Glomerular endothelial cell (primary cell): ENCODE measurements at places on chromosomes 4 and X.
A peak's percentile ranks its signal among the peaks of the same experiment; 100 is the strongest.

GRCh38 chrX:22952010-22952409 is 47.8 kb upstream of the DDX53 start:
- peak; percentile 22 for DNase-seq

DNA sequence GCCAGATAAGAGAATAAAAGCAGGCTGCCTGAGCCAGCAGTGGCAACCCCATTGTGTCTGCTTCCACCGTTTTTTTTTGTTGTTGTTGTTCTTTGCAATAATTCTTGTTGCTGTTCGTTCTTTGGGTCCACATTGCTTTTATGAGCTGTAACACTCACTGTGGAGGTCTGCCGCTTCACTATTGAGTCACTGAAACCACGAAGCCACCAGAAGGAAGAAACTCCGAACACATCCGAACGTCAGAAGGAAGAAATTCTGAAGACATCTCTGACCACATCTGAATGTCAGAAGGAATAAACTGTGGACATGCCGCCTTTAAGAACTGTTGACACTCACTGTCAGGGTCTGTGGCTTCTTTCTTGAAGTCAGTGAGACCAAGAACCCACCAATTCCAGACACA is 110.5 kb downstream of the PCDH18 start:
- DNase-seq, result no peak

DNA sequence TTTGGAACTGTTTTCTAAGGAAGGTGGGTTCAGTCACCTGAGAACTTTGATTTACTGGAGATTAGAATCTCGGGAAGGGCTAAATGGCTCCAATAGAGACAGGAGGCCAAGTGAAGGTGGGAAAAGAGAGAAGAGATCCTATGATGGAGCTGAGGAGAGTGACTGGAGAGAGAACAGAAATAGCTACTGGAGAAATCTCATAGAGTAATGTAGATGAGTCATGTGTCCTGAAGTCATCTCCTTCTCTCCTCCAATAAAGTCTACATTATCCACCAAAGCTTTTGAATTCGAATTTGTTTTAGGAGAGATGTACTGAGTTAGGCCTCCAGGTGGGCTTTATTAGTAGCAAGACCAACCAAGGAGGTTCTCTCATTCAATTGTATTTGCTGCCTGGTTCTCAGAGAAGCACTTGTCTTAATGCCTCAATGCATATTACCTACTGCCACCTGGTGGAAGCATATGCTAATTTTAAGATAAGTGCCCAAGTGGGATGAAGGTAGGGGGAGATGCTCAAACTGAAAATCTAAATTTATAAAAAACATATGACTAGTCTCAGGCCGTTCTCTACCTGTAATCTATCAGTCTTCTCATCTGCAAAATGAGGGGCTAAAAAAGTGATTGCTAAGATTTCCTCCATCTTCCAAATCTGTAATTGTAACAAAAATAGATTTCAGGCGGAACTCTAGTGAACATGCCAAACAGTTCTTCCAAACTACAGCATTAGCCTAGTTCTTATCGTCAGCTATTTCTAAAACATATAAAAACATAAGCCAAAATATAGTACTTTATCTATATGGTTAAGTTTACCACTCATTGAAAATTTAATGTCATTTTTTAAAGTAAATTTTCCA is 24.4 kb downstream of the TXK start:
- no peak for DNase-seq

DNA sequence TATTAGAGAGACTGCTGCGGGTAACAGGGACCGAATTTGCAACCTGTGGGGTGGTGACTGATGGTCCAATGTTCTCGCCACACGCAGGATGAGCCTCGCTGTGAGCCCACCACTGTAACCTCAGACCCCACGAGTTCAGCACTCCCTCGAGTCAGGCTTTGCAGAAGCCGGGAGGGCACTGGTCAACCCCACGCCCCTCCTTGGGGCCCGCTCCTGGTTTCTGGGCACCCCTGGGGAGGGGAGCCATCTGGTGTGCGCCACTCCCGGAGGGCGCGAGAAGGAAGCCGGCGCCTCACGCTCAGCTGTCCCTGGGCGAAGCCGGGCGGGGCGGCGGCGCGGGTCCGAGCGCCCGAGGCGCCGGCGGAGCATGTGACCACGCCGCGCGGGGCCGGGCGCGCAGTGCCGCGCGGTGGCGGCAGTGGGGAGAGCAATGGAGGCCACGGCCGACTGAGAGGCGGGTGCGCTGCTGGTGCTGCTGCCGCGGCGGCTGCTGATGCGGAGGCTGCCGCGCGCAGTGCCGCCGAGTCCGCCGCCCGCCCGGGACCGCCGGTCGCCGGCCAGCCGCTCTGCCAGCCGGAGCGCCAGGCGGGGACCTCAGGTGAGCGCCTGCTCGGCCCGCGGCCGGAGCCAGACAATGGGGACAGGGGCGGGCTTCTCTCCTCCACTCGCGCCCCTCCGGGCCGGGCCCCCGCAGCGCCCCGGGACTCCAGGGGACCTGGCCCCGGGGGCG is 100.1 kb downstream of the CEP135 start:
- DNase-seq, result no peak

- DNase-seq, result no peak
These were observed 117.1 kb upstream of the BMP3 start for GRCh38 chr4:80913381-80913780.

DNA sequence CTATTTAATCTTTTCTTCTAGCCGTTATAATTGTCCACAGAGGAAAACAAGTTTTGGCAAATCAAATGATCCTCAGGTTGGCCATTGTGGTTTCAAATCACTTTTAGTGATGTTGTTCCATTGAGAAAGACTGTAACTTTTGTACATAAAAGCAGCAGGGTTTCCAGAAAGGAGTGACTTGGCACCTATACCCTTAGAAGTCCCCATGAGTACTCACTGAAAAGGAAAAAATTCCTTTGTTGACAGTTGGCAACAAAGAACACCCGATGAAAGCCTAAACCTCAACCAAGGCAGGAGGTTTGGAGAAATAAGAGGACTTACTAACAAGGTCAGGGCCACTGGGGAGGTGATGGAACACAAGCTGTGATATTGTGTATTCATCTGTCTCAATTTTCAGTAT is 474.4 kb downstream of the RAPGEF2 start:
- DNase-seq, result no peak

DNA sequence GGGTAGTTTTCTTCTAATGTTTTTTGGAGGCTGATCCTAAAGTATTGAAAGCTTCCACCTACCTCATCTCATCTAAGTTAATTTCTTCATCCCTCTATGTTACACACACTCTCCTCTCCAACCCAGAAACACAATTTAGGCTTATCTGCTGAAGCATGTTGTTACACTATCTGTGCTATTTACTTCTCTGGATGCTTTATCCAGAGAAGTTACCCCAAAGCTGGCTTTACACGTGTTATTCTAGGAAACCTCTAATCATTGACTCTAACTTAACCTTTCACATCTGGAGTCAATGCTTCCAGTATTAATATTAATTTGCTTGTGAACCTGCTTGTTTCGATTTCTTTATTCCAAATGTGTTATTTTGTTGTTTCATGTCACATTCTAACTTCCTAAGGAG is 87.3 kb upstream of the NMU start:
- no peak for DNase-seq

DNA sequence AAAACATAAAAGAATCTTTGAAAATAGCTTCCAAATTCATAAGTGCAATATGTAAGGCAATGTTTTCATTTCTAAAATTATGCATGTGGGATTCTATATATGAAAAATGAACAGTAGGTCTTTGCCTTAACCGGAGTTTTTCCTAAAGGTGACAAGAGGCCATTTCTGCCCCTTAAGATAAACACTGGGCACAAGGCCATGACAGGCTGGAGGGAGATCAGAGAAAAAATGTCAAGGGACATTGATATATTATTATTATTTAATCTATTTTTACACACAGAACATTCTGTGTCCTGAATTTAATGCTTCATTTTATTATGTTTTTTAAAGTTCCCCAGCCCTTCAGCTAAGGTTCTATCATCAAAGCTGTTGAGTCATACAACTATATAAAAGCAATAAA is 118.8 kb downstream of the CHM start:
- DNase-seq, result no peak

DNA sequence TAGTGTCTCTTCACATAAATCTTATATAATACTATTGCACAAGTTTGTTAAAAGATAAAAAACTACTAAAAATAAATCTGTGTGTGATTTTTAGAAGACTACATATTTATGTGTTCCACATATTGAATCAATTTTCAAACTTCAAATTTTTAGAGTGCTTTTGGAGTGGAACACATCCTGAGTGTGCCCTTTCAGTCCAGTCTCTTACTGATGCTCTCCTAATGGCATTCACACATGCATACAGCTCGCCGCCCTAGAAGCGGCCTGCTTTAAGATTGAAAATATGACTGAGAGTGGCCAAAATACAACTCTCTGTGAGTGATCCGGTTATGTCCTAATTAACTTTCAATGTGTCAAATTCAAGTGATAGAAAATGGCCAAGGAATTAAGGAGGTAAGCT is 628.8 kb downstream of the ANKRD50 start:
- DNase-seq, result no peak

DNA sequence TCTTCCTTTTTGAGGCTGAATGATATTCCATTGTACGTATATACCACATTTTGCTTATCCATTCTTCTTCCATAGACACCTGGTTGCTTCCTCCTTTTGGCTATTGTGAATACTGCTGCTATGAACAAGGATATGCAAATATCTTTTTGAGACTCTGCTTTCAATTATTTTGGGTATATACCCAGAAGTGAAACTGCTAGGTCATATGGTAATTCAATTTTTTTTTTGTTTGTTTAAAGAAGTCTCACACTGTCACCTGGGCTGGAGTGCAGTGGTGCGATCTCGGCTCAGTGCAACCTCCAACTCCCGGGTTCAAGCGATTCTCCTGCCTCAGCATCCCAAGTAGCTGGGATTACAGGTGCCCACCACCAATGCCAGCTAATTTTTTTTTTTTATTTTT is 75.3 kb downstream of the METTL14 start:
- DNase-seq, result no peak

DNA sequence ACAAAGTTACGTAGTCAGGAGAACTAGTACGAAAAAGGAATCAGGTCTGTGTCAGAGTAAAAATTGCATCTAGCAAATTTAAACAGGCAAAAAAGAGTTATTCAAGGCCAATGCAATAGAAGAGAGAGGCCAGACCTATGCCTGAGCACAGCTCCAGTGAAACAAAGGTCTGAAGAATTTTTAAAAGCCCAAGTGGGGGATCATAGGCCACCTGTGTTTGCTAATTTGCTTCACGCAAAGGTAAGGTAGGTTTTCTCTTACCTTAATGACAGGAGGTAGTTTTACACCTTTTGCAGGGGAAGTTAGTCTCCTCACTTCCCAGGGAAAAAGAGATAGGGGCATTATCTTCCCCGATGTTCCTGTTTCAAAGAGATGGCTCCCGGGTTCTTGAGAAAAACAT is 448.6 kb upstream of the TECRL start:
- no peak for DNase-seq

- no peak for DNase-seq
These were observed 178.7 kb upstream of the LDB2 start for GRCh38 chr4:17077105-17077504.

DNA sequence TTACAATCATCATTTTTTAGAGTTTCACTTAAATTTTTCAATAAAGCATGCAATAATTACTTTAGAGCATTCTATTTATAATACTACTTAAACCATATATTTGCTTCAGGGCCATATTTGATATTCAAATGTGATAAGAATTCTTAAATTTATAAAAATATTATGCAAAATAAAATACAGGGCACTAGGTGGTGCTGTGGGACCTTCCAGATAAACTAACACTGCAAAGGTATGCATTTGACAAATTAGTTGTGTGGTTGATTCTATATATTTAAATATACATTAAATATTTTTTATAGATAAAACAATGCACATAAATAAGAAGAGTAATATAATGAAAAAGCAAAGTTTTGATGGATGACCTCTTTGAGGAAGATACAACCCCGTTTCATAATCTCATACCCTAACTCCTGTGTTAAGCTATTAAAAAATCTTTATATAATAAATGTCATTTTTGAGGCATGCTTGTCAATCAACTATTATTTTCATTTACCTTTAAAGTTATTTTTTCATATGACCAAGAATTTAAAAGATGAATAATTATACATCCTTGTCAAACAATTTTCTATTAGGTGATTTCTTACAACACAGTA is 128.4 kb downstream of the REELD1 start:
- no peak for DNase-seq

DNA sequence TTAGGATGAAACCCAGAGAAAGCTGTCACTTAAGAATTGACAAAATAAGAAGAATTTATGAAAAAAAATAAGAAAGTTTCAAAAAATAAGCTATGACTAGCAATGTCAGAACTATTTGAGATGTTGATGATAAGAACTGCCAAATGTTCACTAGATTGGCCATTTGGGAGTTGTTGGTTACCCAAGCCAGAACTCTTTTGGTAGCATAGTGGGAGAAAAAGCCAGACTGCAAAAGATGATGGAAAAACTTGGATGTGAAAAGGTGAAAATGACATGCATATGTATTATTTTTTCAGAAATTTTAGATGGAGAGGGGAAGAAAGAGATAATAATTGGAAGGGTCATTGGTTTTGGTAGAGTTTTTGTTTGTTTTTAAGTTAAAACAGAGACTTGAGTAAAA is 397.2 kb upstream of the ATOH1 start:
- DNase-seq, result no peak

DNA sequence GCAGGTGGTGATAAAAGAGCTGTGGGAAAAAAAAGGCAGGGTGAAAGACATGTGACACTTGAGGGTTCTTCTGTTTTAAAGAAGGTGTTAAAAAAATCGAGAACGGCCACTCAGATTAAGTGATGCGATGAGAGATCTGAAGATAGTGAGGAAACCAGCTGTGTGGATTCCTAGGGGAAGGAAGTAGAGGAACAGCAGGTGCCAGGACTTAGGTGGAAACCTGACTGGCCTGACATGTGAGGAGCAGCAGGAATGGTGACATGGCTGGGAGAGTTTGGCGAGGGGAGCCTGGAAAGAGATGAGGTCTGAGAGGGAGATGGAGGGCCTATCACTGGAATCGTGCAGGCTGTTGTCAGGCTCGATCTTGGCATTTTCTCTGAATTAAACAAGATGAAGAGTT is 55.5 kb downstream of the BMPR1B start:
- no peak for DNase-seq

DNA sequence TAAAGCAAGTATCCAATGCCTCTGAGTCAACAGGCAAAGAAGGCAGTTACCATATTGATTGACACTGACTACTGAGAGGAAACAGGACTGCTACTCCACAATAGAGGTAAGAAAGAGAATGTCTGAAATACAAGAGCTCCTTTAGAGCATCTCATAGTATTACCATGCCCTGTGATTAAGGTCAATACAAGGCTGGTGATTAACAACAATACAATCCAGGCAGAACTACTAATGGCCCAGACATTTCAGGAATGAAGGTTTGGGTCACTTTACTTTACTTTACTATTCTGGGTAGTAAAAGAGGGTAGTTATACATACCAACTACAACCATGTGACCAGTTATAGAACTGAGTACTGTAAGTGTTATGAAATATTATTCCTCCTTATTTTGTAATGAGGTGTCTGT is 44.5 kb downstream of the BRWD3 start:
- no peak for DNase-seq

GRCh38 chr4:23766344-23766743 is 123.5 kb downstream of the PPARGC1A start:
- DNase-seq, result no peak

- DNase-seq, result no peak
These were observed 18.1 kb upstream of the ADAD1 start for GRCh38 chr4:122360754-122361153.

GRCh38 chr4:157294575-157294974 is 74.0 kb downstream of the GRIA2 start:
- DNase-seq, result no peak

- DNase-seq, result peak; percentile 47
These were observed 96.4 kb downstream of the EMCN start for GRCh38 chr4:100421361-100421978.
